ENCODE measurements at places on chromosomes 1 and 21.

GRCh38 chr1:156549831-156550230 is 22.5 kb downstream of the IQGAP3 start:
- DNase-seq = no peak

DNA sequence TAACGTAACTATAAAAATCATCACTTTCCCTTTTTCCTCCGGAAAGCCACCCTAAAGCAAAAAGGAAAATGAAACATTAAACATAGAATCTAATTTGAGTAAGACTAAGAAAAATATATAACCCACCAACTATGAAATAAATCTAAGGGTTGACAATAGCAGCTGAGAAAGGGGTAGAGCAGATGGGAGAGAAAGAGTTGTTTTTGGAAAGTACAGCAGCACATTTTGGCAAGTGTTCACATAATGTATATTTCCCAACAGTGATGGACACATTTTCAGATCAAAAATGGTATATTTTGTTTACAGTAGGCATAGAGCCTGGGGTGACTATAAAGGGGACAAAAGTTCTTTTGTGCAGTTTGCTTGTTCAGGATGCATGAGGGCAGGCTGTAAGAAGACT is 1287.4 kb upstream of the B3GALT2 start:
- DNase-seq = no peak

DNA sequence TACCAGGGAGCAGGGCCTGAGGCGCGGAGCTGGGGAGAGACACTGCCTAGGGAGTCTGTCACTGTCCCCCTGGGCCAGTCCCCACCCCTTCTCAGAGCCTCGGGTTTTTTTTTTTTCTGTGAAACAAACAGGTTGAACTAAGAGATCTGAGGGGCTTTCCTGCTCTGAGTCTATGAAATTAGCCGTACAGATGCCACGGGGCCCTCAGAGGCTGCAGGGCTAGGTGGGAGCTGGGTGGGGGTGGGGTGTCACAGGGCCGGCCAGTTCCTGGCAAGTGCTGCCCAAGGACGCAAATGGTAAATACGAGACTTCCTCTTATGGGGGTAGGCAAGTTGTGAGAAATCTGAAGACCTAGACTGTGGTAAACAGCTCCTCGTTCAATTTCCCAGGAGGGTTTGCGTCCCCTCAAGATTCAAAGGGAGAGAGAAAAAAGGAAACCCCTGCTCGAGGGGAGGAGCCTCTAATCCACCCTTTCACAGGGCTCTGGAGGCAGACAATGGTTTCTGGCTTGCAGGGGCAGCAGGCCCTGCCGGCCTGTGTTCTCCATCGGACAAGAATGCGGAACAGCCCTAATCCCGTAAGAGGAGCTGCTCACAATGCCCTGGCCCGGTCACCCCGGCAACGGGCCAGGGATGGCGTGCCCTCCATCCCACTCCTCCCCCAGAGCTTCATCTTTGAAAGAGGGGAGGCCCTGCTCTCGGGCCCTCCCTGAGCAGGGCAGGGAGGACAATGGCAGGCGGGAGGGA is 7.8 kb downstream of the NUAK2 start:
- peak; percentile 48 for DNase-seq

- DNase-seq = peak; percentile 17
These were observed 32.3 kb downstream of the IVNS1ABP start for GRCh38 chr1:185284533-185285276.

DNA sequence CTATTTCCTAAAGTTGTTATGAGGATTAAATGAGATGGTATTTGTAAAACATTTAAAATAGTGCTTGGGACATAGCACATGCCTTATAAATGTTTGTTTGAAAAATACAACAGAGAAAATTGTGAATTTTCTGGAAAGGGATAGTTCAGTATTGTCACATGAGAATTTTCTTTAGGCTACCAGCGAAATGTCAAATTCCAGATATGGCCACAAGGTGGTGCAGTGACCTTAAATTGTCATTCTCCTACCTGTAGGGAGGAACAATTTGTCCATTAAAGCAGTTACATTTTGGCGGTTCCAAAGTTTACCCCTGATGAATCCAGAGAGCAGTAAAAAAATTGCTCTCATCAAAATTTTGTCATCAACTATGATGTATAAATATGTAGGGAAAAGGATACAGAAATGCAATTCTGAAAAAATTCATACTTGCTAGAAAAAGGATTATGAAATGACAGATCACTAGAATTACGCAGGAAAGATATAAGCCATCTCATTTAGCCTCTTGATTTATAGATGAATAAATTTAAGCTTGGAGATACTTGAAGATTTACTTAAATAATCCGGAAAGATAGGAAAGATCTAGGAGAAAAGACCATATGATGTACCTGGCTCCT is 50.2 kb upstream of the TSHB start:
- DNase-seq = peak; percentile 76

GRCh38 chr1:15885269-15885668 is 37.8 kb downstream of the SPEN start:
- DNase-seq = no peak

- no peak for DNase-seq
These were observed at the start of gene MASP2 for GRCh38 chr1:11046625-11047365. Gene MASP2 (minus strand): TSS chr1:11047239. CDS start chr1:11047207, 32 bp downstream.

- no peak for DNase-seq
These were observed 126.1 kb downstream of the C1orf94 start for GRCh38 chr1:34302798-34303197.

DNA sequence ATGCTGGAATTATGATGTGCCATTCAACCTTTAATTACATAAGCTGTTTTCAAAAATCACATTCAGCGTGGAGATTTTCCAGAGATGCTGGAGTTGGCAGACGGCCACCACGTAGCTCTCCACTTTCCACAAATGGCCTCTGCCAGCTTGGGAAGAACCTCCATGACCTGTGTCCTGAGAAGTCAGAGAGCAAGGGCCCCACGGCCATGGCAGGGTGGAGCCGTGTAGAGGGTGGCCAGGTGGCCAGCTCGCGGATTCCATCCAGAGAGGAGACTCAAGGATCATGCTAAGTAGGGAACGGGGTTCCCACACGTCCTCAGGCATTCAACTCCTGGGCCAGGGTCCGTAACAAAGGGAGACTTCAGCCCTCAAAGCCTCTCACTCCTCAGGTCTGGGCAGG is 1.3 kb upstream of the GALE start:
- DNase-seq = no peak

- no peak for DNase-seq
These were observed 610.6 kb upstream of the ZP4 start for GRCh38 chr1:238501290-238501689.

GRCh38 chr1:201017828-201018163 is 5.7 kb downstream of the KIF21B start:
- DNase-seq = no peak

Data from activated CD4-positive, alpha-beta T cell treated with anti-CD3 and anti-CD28 coated beads for 48 hours (primary cell).